ENCODE measurements at places on chromosomes 6 and 20. TPM values are rescaled to one million over a fixed set of nuclear protein-coding genes. Genes with fewer than 3 reads are reported as not detected.

GRCh38 chr20:43923322-43923721, 8.7 kb downstream of the TOX2 start:
- peaks cover 7% of the 10 kb centered on the region for H3K4me1 ChIP-seq
- H3K4me3 ChIP-seq = no peak overlapping the region
- DNase-seq = no peak
- H3K36me3 ChIP-seq = no peaks in the 10 kb centered on the region
- no peak overlapping the region for H3K27ac ChIP-seq

DNA sequence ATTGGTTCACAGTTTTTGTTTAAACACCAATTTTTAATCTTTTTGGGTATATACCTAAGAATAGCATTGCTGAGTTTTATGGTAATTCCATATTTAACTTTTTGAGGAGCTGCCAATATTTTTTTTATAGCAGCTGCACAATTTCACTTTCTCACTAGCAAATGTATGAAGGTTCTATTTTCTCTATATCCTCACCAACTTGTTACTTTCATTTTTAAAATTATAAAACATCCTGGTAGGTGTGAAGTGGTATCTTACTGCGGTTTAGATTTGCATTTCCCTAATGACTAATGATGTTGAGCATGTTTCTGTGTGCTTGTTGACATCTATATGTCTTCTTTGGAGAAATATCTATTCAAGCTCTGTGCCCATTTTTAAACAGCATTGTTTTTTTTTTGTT, 452.1 kb downstream of the GRIK2 start:
- H3K4me3 ChIP-seq = no peak overlapping the region
- DNase-seq = no peak
- no peaks in the 10 kb centered on the region for H3K4me1 ChIP-seq
- no peak overlapping the region for H3K27ac ChIP-seq

GRCh38 chr6:90035047-90035723, 140.9 kb downstream of the GJA10 start:
- no peak for DNase-seq
- H3K36me3 ChIP-seq = no peaks in the 10 kb centered on the region
- H3K27me3 ChIP-seq = no peaks in the 10 kb centered on the region
- no peak overlapping the region for H3K27ac ChIP-seq
- H3K4me1 ChIP-seq = no peaks in the 10 kb centered on the region
- no peak overlapping the region for H3K4me3 ChIP-seq

Gene LY6G6C
- total RNA-seq = 376 TPM

Gene ACOT13
- total RNA-seq = 4.8 TPM

GRCh38 chr20:50260479-50261221, 70.0 kb downstream of the CEBPB start:
- peaks cover 15% of the 10 kb centered on the region for H3K4me1 ChIP-seq
- peak overlapping the region; percentile 64 for H3K27ac ChIP-seq
- DNase-seq = no peak
- H3K27me3 ChIP-seq = no peaks in the 10 kb centered on the region
- H3K4me3 ChIP-seq = no peak overlapping the region
- no peaks in the 10 kb centered on the region for H3K36me3 ChIP-seq

GRCh38 chr20:25077610-25078169, 4.3 kb downstream of the VSX1 start:
- H3K36me3 ChIP-seq = no peaks in the 10 kb centered on the region
- H3K27me3 ChIP-seq = peaks cover 74% of the 10 kb centered on the region
- H3K4me1 ChIP-seq = peaks cover 23% of the 10 kb centered on the region
- DNase-seq = no peak
- no peak overlapping the region for H3K27ac ChIP-seq
- peak overlapping the region; percentile 21 for H3K4me3 ChIP-seq

Gene VGLL2
- not detected for total RNA-seq

Gene ABHD16B
- total RNA-seq = not detected

GRCh38 chr20:19274412-19275015, 62.1 kb downstream of the SLC24A3 start:
- H3K27me3 ChIP-seq = no peaks in the 10 kb centered on the region
- H3K36me3 ChIP-seq = no peaks in the 10 kb centered on the region
- peaks cover 33% of the 10 kb centered on the region for H3K4me1 ChIP-seq
- DNase-seq = no peak
- H3K4me3 ChIP-seq = no peak overlapping the region
- H3K27ac ChIP-seq = peak overlapping the region; percentile 77

Gene TMEM14A
- total RNA-seq = 15.7 TPM

Gene SLC17A2
- not detected for total RNA-seq

Measured in suprapubic skin (tissue), 4 donors.